Foreskin fibroblast (primary cell): ENCODE measurements at places on chromosomes 12 and 14.

- DNase-seq = no peak
Measured at GRCh38 chr12:104733717-104734175, 224.3 kb downstream of the SLC41A2 start.

DNA sequence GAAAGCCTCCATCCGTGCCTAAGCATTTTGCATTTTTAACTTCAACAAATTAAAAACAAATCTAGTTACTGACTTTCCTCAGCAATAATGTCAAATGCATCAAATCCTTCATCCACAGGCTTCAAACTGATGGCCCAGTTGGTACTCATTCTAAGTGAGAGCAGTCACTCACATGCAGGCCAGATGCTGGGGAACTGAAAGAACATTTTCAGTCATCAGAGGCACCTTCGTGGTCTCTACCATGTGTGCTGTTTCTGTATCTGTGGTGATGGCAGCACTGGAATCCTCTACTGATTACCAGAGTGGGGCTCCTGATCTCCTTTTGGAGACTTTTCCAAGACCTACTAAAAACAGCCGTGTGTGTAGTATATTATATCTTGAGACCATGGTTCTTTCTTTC, 145.2 kb downstream of the PRIMA1 start:
- no peak for DNase-seq

GRCh38 chr12:43841253-43841652, 5.4 kb downstream of the TMEM117 start:
- peak; percentile 11 for DNase-seq

GRCh38 chr12:65420941-65421340, 142.5 kb downstream of the MSRB3 start:
- no peak for DNase-seq

- DNase-seq = no peak
Measured at GRCh38 chr14:92774572-92774971, 19.5 kb upstream of the GOLGA5 start.

- no peak for DNase-seq
Measured at GRCh38 chr12:95074766-95075165, 1.3 kb upstream of the NR2C1 start.

DNA sequence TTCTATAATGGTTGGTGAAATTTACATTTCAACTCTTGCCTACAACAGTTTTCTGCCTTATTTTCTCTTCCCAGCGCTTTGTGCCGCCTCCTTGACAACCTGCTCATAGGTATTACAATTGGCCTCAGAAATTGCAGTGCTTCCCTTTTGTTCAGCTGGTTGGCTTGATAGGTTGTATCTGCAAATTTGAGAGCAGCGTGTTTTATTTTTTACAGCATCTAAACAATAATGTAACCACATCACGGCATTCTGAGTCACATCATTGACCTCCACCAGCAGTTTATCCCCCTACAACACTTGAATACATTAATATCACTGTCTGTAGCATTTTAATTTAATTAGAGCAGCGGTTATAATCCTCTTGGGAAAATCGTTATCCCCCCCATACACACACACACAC, 99.4 kb downstream of the ETV6 start:
- DNase-seq = no peak

DNA sequence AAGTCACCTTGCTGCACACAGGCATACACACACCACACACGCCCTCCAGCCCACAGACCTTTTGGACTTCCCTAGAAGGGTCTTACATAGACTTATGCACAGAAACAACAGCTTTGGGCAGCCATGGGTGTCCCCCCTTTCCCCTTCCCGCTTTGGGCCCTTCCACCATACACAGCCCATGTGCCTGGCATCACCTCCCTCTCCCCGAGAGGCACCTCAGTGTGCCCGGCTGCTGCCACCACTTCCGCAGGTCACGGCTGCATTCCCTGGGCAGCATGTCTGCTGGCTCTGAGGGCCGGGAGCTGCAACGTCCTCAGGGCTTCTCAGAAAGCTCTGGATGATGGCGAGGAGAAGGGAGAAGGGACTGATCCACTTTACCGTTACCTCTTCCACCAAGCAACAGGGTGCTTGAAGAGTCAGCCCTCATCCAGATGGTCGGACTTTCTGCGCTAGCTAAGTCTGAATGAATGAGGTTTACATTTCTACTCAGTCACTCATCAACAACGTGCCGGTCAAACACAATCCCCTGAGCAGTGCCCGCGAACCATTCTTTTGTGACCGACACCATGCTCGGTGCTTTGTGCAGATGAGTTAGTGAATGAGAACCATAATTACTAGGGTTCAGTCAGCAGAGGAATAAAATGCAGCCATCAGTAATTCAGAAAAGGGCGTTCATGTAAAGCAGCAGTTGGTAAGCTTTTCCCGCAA, 72.2 kb upstream of the BCL11B start:
- DNase-seq = no peak

GRCh38 chr14:36756226-36756625, 94.6 kb downstream of the PAX9 start:
- no peak for DNase-seq

- DNase-seq = no peak
Measured at GRCh38 chr12:107844312-107844921, 69.9 kb downstream of the ASCL4 start.

GRCh38 chr12:120100630-120101029, 15.9 kb downstream of the RAB35 start:
- peak; percentile 91 for DNase-seq

- DNase-seq = no peak
Measured at GRCh38 chr12:96420277-96420835, 20.1 kb upstream of the CDK17 start.

GRCh38 chr12:61504396-61505080, 755.7 kb upstream of the USP15 start:
- DNase-seq = no peak

- DNase-seq = peak; percentile 73
Measured at GRCh38 chr12:46946137-46946536, 120.3 kb upstream of the SLC38A4 start.

DNA sequence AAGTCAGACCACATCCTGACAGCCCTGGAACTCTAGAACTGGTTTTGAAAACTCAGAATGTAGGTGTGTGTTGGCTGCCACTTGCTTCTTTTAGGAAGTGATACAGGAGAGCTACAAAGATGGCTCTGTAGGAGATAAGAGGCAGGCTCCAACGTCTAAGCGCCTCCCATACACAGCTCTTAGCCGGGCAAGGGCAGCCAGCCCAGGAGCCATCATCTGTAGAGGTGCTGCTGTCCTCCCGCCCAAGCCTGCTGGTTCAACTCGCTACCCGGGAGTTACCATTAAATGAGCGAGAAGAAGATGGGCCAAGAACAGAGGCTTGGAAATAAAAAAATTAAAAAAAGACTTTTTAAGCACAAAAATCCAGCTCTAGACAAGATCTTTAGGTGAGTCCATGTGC, 61.2 kb upstream of the DIO3 start:
- DNase-seq = no peak

DNA sequence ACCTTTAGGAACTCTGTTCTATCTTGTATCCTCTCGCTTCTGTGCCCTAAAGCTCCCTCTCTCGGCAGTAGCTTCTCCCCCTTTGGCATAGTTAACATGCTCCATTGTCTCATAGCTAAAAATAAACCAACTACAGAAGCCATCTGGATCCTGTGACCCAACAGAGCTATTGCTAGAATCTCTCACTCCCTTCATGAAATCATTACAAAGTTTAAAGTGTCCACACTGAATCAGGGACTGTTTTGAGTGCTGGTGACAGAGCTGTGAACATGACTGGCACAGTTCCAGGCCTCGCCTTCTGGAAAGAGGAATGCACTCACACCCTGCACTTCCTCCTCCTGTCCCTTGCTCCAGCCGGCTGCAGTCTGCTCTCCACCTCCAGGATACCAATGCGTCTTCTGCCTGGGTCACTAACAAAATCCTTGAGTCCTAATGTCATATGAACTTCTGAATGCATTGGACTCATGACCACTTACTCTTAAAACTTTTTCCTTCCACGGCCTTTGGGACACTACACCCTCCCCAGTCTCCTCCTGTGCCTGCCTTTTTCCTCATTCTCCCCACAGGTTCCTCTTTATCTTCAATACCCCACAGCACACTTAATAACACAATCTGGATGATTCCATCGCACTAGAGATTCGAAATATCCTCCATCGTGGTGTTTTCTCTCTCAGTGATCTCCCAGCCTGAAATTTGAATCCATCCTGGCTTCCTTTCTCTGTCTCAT, 13.2 kb downstream of the PLBD1 start:
- no peak for DNase-seq

DNA sequence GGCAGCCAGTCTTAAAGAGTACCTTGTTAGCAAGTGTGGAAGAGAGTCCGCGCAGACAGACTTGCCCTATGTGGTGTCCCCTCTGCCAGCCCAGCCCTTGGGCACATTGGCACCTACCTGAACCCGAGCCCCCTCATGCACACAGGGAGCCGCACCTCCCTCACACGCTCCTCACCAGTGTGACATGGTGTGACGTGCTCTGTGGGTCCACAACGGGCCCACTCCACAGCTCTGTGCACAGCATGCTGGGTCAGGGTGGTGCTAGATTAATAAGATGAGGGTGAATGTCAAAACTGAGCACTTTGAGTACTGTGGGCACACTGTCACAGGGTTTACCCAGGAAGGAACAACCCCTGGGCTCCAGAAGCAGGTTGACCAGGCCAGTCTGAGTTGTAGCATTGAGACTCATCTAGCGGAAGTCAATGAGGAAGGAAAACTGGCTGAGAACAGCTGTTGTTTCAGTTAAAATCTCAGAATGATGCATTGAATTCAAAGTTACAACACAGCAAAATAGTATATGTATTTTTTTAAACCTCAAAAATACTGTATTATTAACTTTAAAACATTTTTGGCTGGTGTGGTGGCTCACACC, 53.4 kb upstream of the AMN start:
- DNase-seq = no peak

DNA sequence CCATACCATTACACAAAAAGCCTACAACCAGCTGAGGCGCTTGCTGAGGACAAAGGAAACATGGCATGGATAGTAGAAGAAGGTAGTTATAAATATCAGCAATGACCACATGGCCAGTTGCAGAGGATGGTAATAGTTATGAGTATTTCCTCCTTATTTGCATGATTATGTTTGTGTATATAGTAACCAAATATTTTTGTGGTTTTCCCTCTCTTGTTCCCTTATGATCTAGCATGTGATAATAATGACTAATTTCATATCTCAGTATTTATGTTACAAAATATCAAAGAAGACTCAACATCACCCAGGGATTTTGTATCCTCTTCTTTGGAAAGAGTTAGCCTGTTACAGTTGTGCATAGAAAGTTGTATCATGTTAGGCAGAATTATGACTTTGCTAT, 13.5 kb upstream of the CATSPERB start:
- peak; percentile 38 for DNase-seq

- no peak for DNase-seq
Measured at GRCh38 chr12:71940068-71940467, 1.4 kb downstream of the TPH2 start.

DNA sequence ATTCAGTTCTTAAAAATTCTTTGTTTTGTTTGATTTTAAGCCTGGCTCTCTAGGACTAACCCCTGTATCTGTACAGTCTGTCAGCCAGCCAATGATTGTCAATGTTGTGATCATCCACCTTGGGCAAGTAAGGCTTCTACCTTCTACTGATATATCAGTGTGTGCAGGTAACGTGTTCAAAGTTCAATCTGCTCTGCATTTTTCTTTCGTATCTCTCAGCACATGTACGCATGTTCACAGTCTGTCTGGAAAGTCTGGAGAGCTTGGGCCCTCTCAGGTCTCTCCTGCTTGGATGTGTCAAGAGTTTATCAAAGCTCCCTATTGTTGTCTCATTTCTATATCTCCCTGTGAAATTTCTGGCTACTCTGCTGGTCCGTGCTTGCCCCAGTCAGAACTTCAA, 138.6 kb upstream of the VRK1 start:
- DNase-seq = no peak

DNA sequence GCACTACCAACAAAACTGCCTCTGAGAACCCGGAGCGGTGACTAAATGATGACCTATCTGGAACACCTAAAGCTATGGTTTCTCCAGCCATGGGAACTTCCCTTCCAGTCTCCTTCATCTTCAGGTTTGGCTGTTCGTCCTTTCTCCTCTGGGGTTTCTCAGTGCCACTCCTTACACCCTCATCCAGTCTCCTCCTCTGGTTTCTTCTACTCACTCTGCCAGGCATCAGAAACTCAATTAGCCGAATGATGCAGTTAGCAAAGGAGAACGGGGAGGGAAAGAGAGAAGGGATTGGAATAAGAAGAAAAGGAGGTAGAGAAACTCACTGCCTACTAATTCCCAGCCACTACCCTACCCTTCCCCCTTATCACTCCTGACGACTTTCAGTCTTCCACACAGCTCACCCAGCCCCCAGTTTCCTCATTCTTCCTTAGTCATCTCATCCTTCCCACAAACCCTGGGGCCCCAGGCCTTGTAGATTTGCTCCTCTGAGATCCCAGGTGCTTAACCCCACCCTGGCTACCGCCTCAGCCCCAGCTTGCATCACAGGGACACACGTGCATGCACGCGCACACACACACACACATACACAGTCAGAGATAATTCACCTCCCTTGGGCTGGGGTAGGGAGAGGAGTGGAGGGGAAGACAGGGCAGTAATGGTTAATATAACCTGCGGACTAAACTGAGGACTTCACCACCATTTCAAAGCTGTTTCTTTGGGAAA, 13.0 kb downstream of the FGD6 start:
- DNase-seq = peak; percentile 84

- DNase-seq = no peak
Measured at GRCh38 chr12:117521346-117521745, 159.9 kb upstream of the NOS1 start.

GRCh38 chr12:26434299-26435068, 239.1 kb downstream of the SSPN start:
- DNase-seq = peak; percentile 75

DNA sequence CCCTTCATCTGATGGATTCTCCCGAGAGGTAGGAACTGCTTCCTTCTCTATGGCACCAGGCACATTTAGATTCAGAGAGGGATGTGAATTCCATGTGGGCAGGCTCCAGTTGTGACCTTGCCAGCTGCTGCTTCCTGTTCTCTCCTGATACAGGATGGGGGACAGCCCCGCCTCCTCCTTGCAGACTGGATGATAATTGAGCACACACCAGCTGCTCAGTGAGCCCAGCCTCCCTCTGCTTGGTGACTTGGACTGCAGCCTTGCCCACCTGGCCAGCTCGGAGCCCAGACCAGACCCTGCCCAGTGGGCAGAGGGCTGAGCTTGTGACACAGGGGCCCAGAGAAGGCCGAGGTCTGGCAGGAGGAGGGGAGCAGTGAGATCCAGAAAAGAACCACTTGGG, 90.2 kb downstream of the CALM1 start:
- DNase-seq = peak; percentile 14

DNA sequence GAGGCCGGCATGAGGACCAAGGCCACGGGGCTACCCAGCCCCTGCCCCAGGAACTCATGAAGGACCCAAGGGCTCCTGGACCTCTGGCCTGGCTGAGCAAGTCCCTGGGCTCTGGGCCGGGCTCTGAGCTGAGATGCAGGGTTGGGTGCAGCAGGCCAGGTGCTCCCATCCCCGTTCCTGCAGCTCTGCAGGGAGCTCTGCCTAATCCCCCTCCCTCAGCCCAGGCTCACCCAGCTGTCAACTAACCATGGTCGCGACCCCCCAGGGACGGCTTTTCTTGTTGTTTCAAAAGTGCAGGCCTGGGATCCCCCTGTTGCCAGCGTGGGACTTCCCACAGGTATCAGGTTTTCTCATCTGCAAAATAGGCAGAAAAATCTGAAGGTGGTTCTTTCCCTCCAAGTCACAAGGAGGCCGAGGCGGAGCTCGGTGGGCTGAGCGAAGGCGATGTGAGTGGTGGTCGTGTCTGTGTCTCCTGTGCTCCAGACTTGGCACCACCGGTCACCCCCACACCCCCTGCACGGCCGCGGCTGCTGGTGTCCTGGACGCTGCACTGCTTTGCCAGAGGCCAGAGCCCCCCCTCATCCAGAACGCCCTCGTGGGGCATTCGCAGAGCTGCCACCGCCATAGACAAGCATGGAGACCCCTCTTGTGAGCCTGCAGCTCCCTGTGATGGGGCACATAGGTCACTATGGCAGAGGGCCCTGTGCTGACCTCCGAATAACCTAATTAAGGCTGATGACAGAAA, 22.5 kb upstream of the GALNT9 start:
- no peak for DNase-seq
